ENCODE measurements at places on chromosomes 12 and 14. TPM values are rescaled to one million over a fixed set of nuclear protein-coding genes. Genes with fewer than 3 reads are reported as not detected.
A peak's percentile ranks its signal among the peaks of the same experiment; 100 is the strongest.

The KLRB1 gene
- not detected for polyA plus RNA-seq

GRCh38 chr14:24630872-24631477, 3.0 kb downstream of the GZMB start:
- no peak for DNase-seq

GRCh38 chr14:91387951-91388381, 29.7 kb downstream of the CCDC88C start:
- no peak for DNase-seq

DNA sequence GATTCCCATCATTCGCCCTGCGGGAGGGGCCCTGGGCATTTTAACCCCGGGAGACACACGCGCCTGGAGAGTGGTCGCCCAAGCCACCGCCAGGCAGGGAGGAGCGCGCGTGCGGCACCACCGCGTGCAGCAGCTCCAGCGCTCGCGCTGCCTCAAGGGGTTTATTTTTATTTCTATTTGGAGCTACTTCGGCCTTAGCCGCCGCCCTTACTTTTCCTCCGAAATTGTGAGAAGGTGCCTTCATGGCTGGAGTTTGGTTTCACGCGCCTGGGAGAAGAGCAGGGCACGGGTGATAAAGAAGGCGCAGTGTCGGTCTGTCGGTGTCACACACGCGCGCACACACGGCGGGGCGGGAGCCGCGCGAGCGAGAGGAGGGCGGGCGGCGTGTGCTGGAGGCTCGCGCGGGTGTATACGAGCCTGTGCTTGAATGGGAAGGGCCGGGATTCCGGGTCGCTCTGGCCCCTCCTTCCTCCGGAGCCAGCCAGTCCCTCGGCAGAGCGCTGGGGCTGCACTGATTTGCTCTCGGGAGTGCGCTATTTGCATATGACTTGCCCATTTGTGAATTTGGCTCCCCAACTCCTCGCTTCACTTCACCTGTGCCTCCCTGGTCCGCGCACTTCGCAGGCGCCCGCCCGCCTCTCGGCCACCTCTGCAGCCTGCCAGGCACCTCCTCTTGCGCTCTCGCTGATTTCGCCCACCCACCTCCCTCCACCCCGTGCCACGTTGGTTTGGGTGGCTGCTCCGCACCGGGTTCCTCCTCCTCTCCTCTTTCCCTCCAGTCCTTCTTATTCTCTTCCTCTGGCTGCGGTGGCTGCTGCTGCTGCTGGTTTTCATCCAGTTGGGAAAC, 932.3 kb downstream of the DIO2 start:
- peak; percentile 54 for DNase-seq

GRCh38 chr14:99715266-99716000, 31.3 kb downstream of the CYP46A1 start:
- DNase-seq: no peak

GRCh38 chr14:94066089-94066676, 14.8 kb downstream of the DDX24 start:
- DNase-seq: no peak

GRCh38 chr14:95379634-95380033, 59.9 kb upstream of the CLMN start:
- DNase-seq: no peak

The OTX2 gene
- polyA plus RNA-seq: not detected

DNA sequence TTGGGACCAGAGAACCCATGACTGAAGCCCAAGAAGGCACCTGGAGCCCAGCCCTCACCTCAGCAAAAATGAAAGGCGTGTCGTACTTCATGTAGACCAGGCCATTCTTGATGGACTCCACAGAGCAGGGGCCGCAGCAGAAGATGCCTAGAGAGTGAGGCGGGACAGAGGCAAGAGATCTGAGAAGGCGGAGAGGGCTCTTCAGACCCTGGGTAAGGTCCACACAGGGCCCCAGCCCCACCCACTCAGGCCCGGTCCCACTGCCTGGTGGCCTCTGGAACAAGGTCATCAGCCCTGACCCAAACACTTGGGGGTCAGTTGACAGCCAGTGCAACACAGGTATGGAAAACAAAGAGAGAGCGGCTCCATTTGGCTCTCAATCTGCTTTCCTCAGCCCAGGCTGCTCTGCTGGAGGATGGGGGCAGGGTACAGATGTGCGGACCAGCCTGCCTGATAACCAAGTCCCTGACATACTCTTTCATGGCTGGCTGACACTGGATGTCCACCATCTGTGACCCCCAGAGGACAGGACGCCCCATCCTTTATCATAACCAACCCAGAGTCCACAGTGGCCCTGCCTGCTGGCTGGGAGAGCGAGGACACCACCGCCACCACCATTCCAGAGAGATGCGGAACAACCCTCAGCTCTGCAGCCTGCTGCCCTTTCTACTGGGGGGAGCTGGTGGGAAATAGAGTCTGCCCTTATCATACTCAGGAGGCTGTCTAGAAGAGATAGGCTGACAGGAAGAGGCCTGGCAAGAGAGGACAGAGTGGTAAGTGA, 6.9 kb downstream of the TGM1 start:
- no peak for DNase-seq

DNA sequence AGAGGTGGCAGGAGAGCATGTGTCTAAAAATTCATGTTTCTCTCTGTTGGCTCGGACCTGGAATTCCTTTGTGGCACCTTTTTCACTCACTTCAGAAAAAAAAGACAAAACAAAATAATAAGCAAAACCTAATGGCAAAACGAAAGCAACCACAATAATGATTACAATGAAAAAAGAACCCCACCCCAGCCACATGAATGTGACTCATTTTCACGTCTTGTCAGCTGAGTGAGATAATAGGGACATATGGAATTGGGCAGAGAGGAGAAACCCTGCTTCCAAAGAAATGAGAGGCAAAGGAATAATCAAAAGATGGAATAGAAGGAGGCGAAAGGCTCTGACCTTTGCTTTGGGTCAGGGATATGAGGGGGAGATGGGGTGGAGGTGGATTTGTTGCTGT, 143.4 kb downstream of the SLC8A3 start:
- no peak for DNase-seq

DNA sequence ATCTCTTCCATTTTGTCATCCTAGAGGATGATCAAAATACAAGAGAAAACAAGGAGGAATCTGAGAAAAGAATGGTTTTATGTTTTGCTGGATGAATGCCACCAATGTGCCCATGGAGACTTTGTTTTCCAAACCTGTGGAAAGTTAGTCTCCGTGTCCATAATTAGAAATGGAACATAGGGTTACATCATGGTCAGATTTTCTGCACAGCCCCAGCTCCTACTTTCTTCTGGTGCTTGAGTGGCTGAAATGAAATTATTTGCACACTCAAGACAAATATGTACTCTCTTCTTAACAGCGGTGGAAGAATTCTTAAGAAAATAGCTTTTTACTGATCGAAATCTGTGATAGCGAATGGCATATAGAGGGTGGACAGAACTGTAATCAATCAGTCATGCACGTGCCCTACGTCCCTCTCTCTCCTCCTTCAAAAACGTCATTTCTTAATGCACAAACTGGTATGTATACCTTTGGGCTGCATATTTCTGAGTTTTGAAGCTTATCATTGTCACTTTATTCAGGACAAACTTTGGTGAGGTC, 825.2 kb downstream of the AACS start:
- no peak for DNase-seq

DNA sequence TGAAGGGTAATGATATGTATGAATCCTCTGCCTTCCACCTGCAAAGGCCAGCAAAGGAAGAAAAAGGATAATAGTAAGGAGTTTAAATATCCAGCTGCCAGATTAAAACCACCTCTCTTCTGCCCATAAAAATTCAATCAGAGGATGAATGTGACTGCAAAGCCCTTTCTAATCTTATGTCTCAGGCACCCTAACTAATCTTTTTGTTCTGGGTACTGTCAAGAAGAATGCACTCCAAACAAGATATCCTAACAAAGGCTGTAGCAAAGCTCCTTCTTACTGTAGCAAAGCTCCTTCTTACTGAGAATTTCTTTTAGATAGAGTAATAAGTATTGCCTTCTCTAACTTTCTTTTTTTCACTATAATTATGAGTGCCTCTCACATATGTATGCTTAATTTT, 91.8 kb downstream of the ST8SIA1 start:
- DNase-seq: no peak

DNA sequence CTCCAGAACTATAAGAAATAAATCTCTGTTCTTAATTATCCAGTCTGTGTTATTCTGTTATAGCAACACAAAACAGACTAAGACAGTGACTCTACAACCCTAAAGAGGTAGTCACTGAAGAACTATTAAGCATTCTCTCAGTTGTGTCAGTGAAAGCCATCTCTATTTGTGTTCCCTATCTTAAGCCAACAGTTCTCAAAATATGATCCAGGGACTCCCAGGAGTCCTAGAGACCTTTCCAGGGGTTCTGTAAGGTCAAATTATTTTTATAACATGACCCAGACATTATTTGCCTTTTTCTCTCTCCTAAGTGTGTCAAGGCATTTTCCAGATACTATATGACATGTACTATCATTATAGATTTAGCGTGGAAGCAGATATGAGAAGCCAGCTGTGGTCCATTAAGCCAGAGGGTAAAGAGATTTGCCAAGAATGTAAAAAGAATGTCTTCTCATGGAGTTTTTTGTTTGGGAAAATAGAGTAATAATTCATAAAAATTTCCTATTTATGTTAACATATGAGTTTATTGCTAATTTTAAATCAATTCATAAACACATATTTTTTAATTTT, 315.8 kb downstream of the RGS6 start:
- no peak for DNase-seq

- no peak for DNase-seq
Measured at GRCh38 chr12:110198386-110198785, 74.2 kb downstream of the IFT81 start.

GRCh38 chr14:99755068-99755405, 38.2 kb upstream of the EML1 start:
- no peak for DNase-seq

DNA sequence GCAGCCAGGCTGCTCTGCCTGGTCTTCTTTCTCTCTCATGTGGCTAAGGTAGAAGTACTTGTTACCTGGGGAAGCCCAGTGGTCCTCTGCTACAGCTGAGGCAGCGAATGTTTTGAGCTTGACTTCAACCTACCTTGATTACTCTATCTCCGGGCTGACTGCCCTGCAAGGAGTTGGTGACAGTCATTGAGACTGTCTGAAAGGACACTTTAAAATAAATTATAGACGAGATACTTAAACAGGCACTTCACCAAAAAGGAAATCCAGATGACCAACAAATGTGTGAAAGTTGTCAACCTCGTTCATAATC, 474 bp upstream of the CIT start:
- DNase-seq: no peak

- peak; percentile 21 for DNase-seq
Measured at GRCh38 chr14:32896979-32897697, 41.5 kb upstream of the NPAS3 start.

- DNase-seq: no peak
Measured at GRCh38 chr12:28237423-28237822, 47.2 kb downstream of the CCDC91 start.

GRCh38 chr14:67674480-67675218, at the start of gene VTI1B:
TSS of gene VTI1B (minus strand) at chr14:67674632. CDS start at chr14:67674489, 143 bp downstream.
- no peak for DNase-seq

- no peak for DNase-seq
Measured at GRCh38 chr12:99386907-99387306, 260.6 kb upstream of the GARIN6 start.

GRCh38 chr14:61493239-61493638, 171.9 kb downstream of the PRKCH start:
- DNase-seq: no peak

GRCh38 chr14:88154926-88155325, 150.0 kb downstream of the GPR65 start:
- no peak for DNase-seq

- no peak for DNase-seq
Measured at GRCh38 chr14:69986336-69986735, 107.1 kb downstream of the SMOC1 start.

- DNase-seq: no peak
Measured at GRCh38 chr12:2858334-2858733, 1.5 kb upstream of the TEX52 start.

The PHC1 gene
- polyA plus RNA-seq: 20.9 TPM

DNA sequence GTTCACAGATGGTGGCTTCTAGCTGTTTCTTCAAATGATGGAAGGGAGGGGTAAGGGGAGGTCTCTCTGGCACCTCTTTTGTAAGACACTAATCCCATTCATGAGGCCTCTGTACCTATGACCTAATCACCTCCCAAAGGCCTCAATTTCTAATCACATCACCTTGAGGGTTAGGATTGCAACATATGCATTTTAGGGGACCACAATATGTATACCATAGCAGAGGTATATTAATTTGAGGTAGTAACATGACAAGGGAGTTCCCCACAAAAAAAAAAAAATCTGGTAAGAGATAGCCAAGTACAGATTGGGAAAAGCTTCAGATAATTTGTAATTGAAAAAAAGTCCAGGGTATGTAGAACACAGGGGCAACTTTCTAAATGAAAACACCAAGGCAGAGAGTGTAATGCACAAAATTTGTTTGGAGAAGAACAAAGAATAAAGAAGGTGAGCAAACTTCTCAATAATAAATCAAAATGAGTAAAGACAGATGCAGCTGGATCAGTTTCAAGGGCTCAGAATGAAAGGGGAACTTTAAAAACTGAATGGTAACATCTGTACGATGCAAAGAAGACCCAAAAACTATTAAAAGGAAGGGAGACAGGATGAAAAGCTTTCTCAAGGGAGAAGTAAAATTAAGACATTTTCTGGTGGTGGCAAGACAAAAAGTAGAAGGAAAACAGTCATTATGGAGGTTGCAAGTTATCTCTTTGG, 125.5 kb upstream of the DCN start:
- no peak for DNase-seq

The TIMM9 gene
- polyA plus RNA-seq: 21.5 TPM

The SLC7A8 gene
- polyA plus RNA-seq: 2.8 TPM

The SMARCD1 gene
- polyA plus RNA-seq: 48.9 TPM

- no peak for DNase-seq
Measured at GRCh38 chr14:74008843-74009499, 10.1 kb downstream of the ENTPD5 start.

DNA sequence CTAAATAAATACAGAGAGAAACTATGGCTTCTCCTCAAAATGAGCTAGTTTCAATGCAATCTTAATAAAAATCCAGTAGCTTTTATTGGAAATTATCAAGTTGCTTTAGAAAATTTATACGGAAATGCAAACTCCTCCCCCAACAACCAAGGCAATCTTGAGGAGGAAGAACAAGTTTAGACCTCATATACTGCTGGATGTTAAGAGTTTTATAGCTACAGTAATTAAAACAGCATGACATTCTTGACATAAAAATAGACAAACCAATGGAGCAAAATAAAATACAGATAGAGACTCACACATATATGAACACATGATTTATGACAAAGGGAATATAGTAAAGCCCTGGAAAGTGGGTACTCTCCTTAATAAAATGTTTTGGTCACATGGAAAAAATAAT, 368.7 kb downstream of the C12orf75 start:
- DNase-seq: no peak

- no peak for DNase-seq
Measured at GRCh38 chr14:96405677-96406076, 13.7 kb downstream of the AK7 start.

The NPAS3 gene
- 0.04 TPM for polyA plus RNA-seq

The CDKL1 gene
- 2.5 TPM for polyA plus RNA-seq

- DNase-seq: no peak
Measured at GRCh38 chr14:23175823-23176222, 7.6 kb downstream of the SLC7A8 start.

Measured in BJ (cell line).